Camera-type eye (tissue), 1 donor: ENCODE measurements at places on chromosomes 16 and 17. TPM values are rescaled to one million over a fixed set of nuclear protein-coding genes. Genes with fewer than 3 reads are reported as not detected.

TBC1D3I gene
- total RNA-seq = not detected

CDRT15L2 gene
- total RNA-seq = not detected

MYH2 gene
- total RNA-seq = 272 TPM

TNP2 gene
- not detected for total RNA-seq

MPV17L gene
- 12.5 TPM for total RNA-seq

SMIM5 gene
- 3.5 TPM for total RNA-seq

HLF gene
- total RNA-seq = 37.6 TPM

RAPGEFL1 gene
- 16.2 TPM for total RNA-seq

ACE gene
- 20.3 TPM for total RNA-seq

EME1 gene
- total RNA-seq = 4.3 TPM

KRTAP4-4 gene
- not detected for total RNA-seq

SLC38A8 gene
- 6.6 TPM for total RNA-seq

ATAD5 gene
- 8.5 TPM for total RNA-seq

CHST4 gene
- 0.44 TPM for total RNA-seq

GPR142 gene
- 0.44 TPM for total RNA-seq

ZPBP2 gene
- total RNA-seq = not detected

SLFN14 gene
- total RNA-seq = 1.0 TPM

MED1 gene
- total RNA-seq = 32.5 TPM
